ENCODE measurements at places on chromosomes 4 and X.

- no peak for DNase-seq
These were observed 247.0 kb downstream of the C4orf33 start for GRCh38 chr4:129342819-129343408.

DNA sequence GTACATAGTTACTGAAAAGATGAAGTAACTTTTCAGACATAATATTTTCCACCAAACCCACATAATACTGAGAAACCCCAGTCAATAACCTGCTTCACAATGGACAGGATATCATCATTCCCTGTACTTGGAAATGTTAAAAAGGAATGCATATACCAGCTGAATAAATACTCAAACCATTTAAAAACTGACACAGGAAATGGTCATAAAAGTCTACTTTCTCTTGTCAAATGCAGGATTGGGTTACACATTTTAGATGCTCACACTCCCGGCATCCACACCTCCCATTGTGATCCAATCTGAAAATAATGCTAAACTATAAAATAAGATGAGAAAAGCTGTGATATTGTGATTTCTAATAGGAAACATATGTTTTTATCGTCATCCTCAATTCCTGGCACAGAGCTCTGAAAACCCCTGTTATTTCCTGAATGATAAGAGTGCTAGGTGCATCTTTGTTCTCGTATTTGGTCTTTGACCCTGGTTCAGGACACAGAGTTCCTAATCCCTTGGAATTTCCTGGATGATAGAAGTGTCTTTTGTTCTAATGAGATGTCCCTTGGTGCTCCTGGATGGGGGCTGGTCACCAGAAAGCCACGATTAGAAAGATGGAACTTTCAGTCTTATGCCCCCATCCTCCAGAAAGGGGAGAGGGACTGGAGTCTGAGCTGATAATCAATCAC lies 821.3 kb downstream of the TRIML1 start:
- DNase-seq: no peak

- no peak for DNase-seq
These were observed 51.9 kb upstream of the TADA2B start for GRCh38 chr4:6991249-6991648.

GRCh38 chr4:41205854-41206460 lies 8.4 kb downstream of the APBB2 start:
- DNase-seq: no peak

DNA sequence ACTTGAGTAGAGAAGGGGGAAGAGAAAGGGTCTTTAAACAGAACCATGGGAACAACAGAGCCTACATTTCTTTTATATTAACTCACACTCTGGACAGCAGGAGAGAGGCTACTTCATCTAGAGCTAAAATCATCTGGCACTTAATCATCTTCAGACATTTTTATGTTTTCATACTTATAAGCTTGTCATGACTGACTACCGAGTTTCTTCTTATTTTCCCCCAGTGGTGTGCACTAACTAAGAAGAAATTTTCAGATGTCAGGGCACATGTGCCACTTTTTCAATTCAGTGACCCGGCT lies 11.8 kb upstream of the RTL5 start:
- no peak for DNase-seq

- no peak for DNase-seq
These were observed 70.4 kb upstream of the FHL1 start for GRCh38 chrX:136076942-136077341.

GRCh38 chr4:107826421-107826980 lies 1.8 kb downstream of the SGMS2 start:
- no peak for DNase-seq

DNA sequence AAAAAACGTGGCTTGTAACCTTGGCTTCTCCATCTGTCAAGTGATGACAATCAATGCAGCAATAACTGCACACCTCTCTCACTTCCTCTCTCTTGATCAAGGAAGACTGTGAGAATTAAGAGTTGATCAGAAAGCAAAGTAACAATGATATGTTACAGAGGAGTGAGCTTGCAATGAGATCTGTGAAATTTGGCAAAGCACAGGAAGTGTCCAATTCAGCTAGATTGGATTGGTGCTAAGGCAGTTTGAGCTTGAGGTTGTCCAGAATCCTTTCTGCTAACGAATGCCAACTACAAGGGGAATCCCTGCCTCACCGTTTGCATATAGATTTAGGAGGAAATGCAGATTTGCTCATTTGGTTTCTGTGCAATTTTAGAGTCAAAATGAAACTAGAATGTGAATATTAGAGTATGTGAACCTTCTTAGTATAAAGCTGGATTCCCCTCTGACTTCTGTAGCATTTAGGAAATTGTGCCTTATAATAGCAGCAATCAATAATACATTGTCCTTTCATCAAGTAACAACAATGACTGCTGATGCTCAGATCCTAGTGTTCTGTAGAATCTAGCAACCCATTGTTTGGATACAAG lies 346.4 kb downstream of the PTTG2 start:
- DNase-seq: no peak

All from stimulated activated CD8-positive, alpha-beta memory T cell treated with anti-CD3 and anti-CD28 coated beads, Interleukin-4, amount 100 ng/mL, for 1 hour (primary cell).